ENCODE measurements at places on chromosomes 3 and 15.

DNA sequence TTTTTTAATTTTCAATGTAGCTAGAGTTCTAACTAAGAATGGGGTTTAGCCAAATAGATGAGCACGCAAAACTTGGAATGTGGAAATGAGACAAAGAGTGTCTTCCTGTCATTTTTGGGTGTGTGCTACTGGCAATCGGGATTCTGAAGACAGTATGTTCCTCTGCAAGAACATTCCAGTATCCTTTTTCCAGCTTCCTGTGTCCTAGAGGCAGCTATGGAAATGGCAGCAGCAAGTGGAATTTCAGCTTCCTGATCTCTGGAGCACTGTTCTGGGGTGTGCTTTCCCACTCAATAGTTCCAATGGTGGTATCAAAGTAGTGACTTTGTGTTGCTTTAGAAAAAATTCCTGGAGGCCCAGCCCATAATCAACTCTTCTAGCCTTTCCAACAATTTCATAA lies 642.9 kb upstream of the KCNMB2 start:
- DNase-seq: no peak

DNA sequence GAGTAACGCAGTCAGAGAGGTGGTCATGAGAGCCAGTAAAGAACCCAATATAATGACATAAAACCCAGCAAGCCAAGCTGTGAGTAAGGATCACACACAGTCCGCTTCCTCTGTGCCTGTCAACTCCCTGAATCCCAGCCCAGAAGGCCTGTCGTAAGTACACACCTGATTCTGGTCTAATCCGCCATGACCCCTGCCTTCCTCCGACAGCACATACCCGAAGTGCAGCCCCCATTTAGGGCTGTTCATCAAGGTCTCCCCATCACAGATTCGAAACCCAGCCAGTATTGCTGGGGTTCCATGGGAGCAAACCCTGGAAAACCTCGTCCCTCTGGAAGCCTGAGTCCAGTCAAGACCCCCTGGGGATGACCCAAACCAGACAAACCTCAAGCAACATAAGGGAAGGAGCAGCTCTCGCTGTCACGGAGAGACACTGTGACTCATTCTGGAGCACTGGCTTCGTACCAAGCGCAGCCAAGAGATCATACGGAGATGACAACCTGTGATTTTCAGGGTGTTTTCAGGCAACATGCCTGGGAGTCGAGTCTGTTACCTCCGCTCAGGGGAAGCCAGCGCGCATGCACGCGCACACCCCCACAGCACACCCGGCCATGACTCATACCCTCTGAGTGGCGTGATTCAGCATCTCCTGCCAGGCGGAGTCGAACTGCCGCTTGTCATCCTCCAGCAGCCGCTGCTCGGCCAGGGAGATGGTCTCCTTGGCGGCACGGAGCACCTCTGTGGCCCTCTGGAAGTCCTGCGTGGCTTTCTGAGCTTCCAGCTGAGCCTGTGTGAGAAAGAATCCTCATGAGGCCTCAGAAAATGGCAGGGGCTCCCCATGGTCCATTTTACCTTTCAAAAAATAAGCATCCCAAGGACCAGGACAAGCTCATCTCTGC lies 63.0 kb downstream of the SH3BP5 start:
- DNase-seq: peak; percentile 65

- DNase-seq: no peak
Measured at GRCh38 chr3:198030726-198031125, 70.7 kb downstream of the LMLN start.

DNA sequence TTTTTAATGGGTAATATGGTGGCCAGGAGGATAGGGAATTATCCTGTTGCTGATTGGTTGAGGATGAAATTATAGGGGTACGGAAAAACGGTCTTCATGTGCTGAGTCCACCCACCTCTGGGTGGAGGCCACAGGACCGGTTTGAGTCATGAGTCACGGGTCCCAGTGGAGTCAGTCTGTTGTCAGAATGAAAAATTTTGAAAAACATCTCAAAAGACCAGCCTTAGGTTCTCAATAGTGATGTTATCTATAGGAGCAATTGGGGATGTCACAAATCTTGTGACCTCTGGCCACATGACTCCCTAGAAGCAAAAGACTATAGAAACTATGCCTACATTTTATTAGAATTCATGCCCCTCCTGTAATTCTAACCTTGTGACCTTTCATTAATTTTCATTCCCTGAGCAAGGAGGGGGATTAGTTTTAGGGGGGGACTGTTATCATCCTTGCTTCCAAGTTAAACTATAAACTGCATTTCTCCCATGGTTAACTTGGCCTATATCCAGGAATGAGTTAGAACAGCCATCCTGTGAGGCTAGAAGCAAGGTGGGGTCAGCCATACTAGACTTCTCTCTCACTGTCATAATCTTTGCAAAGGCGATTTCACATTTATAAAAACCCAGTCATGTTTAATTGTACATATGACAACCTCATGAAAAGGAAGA lies 101.2 kb downstream of the TCF12 start:
- DNase-seq: no peak

DNA sequence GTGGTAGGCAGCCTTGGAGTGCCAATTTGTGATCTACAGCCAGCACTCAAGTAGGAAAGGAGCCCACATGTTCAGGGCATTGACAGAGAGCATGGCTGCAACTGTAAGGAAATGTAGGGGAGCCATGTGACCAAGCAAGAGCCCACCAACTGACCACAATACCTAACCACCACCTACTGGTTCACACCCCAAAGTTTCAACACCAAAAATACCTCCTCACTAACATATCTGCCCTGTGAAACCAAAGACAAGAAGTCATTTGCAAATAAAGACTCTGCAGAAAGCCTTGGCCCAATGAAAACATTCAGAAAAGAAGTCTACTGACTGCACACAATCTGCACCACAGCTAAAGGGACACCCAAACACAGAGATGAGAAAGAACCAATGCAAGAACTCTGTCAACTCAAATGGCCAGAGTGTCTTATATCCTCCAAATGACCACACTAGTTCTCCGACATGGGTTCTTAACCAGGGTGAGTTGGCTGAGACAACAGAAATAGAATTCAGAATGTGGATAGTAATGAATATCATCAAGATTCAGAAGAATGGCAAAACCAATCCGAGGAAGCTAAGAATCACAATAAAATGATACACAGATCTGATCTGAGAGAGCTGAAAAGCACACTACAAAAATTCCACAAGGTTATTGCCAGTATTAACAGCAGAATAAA lies 40.6 kb downstream of the SLC9C1 start:
- DNase-seq: no peak

- DNase-seq: no peak
Measured at GRCh38 chr3:195450731-195451229, 8.0 kb upstream of the ACAP2 start.

DNA sequence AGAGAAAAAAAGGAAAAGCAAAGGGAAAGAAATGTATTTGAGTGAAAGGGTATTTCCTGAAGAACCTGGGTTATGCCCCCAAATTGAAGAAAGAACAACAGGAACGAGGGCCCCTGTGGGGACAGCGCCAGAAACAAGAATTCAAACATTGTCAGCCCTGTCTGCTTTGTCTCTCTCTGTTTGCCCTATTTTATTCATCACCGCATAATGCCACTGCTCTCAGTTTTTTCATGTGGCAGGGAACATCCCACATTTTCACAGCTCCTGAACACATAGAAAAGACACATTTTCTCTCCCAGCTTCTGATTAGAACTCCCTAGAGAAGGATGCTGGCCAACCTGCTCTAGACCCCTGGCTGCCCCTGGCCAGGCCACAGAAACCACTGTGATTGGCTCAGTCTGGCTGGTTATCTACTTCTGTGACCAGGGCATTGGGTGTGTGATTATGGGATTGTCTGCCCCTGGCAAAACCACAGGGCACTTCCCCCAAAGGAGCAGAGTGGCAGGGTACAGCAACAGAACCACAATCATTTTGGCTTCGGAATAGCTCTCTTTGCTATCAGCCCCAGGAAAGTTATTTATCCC lies 31.3 kb upstream of the CCDC54 start:
- no peak for DNase-seq

DNA sequence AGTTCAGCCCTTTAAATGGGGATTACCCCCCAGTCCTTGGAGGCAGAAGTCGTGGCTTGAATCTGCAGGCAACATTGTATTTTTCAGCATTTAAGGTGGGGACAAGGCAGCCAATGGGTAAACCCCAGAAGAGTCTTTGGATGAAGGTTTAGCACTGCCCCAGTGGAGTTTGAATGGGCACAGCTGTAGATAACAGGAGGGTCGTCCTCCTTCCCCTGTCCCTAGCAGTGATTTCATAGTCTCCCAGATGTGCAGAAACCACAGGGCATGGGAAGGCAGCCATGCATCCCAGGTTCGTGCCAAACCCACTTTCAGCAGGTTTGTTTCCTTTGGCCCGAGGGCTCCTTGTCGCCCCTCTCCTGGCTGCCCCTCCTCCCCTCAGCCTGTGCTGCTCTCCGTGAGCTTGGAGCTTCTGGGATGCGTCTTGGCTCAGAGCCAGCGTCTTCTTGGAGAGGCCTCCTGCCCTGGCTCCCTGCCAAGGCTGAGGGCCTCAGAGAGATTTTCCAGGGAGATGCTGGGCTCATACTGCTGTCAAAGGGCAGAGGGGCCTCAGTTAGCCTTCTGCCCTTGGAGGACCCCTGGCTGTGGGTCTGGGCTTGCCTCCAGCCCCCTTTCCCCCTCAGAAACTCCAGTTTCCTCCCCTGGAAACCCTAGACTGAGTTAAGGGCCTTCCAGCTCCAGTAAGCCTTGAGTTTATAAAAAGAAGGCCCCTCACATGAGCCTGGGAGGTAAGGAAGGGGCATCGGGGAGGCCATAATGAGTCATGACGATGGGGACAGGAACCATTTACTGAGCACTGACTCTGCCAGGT lies 48.9 kb upstream of the POLG start:
- no peak for DNase-seq

- DNase-seq: no peak
Measured at GRCh38 chr15:57224664-57225063, 151.6 kb upstream of the CGNL1 start.
